Stimulated activated CD8-positive, alpha-beta memory T cell treated with anti-CD3 and anti-CD28 coated beads, Interleukin-15, amount 100 ng/mL, for 1 hour (primary cell): ENCODE measurements at places on chromosomes 1 and 21.

DNA sequence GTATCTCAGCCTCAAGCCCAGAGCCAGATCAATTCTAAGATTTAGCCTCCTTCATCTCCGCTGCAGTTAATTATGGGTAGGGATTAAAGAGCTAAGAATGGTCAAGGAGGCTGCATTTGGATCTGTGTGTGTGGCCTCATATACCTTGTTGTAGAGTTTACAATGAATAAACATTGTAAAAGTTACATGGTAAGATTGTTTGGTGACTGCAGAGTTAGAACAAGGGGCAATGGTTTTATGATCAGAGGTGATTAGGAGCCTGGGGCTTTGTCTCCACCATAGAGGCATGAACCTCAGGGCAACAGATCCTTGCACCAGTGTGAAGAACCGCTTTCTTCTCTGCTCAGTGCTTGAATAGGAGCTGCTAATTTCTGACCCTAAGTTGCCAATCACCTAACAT, 77.0 kb upstream of the MARK1 start:
- no peak for DNase-seq

DNA sequence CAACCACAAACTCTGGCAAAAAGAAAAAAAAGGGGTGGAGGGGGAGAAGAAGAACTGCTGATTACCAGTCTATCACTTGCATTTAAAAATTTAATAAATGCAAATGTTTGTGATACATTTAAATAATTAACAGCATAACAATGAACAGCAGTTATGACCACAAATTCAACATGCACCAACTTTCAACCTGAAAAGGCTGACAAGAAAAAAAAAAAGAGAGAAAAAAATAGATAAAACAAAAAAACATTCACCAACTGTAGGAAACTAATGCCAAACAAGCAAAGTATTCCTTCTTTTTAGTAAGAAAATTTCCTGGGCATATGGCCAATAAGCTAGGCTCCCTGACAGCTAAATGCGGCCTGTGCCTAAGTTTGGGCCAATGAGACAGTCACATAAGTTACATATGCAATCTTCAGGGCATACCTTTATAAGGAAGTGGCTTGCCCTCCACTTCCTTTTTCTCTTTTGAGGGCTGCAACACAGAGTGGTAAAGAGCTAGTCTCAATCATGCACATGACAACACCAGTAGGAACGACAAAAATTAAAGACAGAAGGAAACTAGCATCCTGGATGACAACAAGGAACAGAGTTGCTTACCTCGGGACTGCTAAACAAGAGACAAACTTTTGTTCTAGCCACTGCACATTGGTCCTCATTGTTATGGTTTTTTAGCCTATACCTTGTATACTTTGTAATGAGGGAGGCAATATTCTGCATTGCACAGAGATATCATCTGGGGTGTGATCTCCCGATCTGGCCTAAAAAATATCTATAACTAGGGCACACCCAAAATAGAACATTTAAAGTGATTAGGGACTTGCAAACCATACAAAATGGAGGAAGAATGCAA, 24.2 kb upstream of the PHTF1 start:
- no peak for DNase-seq

DNA sequence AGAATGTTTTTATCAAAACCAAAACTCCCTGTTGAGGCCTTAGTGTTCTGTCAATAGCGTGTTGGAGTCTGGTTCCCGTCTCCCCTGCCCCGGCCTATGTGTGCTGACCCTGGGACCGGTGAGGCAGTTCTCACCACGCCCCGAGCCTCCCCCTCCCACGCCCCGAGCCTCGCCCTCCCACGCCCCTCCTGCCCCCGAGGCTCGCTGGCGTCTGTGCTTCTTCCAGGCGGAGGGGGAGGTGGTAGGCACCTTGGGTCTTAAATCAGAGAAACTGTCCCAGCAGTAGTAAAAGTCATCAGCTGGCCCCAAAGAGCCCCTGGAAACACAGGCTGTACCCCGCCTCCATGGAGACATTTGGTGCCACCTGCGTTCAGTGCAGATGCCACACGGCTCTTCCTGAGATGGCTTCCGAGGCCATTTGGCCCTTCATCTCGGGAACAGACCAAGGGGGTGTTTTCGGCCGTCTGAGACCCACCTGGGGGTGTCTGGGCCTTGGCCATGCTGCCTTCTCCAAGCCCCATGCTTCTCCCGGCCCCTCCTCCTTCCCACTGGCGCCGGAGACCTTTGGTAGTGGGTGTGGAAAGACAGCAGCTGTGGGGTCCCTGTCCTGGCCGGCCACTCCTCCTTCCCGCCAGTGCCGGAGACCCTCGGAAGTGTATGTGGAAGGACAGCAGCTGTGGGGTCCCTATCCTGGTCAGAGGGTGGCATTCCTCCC, 44.7 kb downstream of the SKI start:
- no peak for DNase-seq

DNA sequence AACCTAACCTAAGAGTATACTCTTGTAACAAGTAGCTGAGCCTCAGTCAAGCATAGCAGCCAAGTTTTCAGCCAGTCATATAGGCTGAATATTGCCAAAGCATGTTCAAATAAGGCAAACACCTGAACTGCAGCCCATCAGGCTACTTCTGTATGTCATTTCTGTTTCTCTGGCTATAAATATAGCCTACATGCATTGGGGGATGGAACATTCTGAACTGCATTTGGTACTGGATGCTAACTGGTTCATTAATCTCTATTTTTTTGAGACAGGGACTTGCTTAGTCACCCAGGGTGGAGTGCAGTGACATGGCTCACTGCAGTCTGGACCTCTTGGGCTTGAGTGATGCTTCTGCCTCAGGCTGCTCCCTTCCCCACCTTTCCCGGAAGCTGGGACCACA, 37.3 kb downstream of the MAST2 start:
- DNase-seq: no peak

GRCh38 chr1:244283772-244284171, 167.9 kb downstream of the ADSS2 start:
- DNase-seq: no peak

DNA sequence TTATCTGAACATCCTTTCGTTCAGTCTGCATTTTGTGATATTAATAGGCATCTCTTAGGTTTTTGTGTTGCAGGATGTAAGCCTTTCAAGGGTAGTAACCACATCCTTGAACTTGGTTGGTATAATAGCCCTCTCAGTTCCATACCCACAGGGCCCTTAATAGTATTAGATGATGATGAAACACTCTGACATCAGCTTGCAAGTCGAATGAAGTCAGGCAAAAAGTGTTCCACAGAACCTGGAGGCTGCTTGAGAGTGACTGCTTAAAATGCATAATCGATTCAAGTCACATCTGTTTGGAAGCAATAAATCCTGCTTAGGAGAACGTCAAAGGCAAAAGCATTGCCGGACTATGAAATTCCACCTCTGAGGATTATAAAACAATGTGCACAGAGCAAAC, 415.6 kb upstream of the KAZN start:
- DNase-seq: no peak

- DNase-seq: no peak
These were observed 94.4 kb downstream of the MIS18A start for GRCh38 chr21:32184485-32184884.

DNA sequence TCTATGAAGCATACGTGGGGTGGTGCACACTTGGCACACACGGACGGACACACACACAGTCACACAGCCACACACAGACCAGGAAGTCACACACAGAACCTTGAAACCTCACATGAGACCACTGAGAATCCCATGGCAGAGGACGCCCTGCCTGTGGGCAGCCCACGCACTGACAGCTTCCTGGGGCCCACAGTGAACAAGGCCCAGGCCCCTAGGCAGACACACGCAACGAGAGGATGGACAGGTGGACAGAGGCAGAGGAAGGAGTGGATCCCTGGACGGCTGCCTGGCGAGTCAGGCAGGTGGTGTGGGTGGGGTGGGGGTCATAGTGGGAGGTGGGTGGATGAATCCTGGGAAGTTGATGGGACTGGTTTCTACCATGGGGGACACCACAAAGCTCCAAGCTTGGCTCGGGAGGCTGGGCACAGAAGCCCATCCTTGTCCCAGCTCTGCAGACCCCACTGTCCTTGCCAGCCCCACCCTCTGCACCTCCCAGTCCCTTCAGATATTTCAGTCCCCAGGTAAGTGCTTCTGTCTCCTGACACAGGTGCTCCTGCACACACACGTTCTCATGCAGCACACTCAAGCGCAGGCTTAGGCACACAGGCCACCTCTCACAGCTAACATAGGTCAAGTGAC, 49.1 kb downstream of the WNT9A start:
- no peak for DNase-seq

DNA sequence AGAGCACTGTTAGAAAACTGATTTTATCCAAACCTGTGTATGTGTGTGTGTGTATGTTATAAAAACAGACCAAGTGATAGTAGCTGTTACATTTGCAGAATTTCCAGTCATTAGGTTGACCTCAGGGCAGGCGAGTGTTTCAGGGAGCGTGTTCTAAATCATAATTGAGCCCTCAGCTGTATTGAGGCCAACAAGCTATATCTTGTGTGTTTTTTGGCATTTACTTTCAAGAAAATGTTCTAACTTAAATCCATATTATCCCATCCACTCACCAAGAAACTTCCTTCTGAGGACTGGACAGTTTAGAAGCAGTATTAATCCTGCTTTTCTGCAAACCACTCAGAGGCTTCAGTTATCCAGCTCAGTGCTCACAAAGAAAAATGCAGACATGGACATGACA, 12.0 kb downstream of the DDAH1 start:
- no peak for DNase-seq

GRCh38 chr1:19436716-19437476, 48.4 kb downstream of the CAPZB start:
- no peak for DNase-seq
